DMS153 (cell line): ENCODE measurements at places on chromosomes 16 and 17.

DNA sequence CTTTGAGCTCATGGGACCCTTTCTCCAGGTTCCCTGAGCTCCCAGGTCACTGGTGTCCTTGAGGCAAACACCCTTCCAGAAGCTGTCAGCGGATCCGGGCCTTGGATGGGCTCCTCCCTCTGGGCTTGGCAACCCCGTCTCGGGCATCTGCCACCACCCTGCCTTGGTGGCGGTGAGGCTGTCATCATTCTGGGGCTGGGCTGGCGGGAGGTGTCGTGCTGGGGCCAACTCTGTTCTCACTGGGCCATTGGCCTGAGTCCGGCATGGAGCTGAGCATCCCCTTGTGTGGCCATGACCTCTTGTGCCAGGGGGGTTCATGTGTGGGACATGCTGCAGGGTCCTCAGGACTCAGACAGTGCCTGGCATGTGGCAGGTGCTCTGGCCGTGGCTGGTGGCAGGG, 197.6 kb downstream of the LAT start:
- no peak for DNase-seq

GRCh38 chr16:27225536-27226360, 22.4 kb downstream of the KDM8 start:
- no peak for DNase-seq

DNA sequence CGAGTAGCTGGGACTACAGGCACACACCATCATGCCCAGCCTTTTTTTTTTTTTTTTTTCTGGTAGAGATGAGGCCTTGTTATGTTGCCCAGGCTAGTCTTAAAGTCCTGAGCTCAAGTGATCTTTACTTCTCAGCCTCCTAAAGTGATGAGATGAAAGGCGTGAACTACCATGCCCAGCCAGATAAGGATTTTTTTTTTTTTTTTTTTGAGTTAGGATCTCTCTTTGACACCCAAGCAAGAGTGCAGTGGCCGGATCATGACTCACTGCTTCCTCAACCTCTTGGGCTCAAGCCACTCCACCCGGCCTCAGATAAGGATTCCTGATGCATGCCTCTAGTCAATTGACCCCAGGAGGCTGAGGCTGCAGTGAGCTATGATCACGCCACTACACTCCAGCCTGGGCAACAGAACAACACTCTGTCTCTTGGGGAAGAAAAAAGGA, 11.2 kb upstream of the PLEKHG4 start:
- DNase-seq = no peak

- DNase-seq = no peak
Measured at GRCh38 chr17:73166731-73167581, 2.1 kb downstream of the SSTR2 start.

- no peak for DNase-seq
Measured at GRCh38 chr16:9192746-9193145, 101.3 kb downstream of the HAPSTR1 start.
